ENCODE measurements at places on chromosomes 7 and 10.

- no peak for DNase-seq
These were observed 14.9 kb upstream of the ADGRA1 start for GRCh38 chr10:133072720-133073390.

DNA sequence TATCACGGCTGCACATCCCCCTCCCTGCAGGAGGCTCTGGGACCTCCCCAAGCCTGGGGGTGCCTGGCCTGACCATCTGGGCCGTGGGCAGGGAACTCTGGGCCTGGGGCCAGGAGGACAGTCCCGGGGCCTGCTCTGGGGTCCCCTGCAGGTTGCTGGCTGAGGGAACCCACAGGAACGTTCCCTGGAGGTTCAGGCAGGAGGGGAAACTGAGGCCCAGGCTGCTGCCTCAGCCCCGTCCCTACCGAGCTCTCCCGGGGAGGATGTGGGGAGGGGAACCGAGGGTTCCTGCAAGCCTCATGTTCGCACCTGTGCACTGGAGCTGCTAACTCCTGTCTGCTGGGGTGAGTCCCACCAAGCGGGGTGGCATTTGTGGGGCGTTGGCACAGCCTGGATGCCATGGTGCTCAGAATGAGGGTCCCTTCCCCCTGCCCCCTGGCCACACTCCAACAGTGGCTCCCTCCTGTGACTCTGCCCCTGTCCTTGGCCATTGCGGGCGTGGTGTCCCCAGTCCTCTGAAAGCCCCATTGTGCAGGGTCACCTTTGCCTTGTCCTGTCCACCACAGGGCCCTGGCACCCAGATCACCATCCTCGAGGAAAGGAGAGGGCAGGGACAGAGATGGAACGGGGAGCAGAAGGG, 9.4 kb downstream of the ELFN1 start:
- no peak for DNase-seq

GRCh38 chr7:41974870-41975557, 262.0 kb downstream of the GLI3 start:
- DNase-seq: no peak

- no peak for DNase-seq
These were observed 2.5 kb downstream of the JCAD start for GRCh38 chr10:30056767-30057355.

DNA sequence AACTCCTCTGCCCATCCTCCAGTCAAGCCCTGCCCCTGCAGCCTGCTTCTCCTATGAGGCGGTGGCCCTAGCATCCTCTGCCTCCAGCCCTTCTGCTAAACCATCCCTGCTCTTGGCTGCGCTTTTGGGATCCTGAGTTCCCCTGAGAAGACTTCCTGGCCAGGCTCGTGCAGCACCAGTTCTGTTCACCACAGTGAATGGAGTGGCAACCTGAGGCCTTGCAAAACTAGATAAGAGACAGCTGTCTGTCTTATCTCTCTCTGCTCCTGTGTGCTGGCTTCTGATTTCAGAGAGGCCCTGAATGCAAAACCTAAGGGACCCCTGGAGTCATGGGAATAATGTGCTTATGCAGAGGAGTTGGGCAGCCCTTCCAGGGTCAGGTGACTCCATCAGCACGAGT, 119.2 kb downstream of the TMEM178B start:
- DNase-seq: no peak

GRCh38 chr7:68422281-68422680, 1176.0 kb upstream of the AUTS2 start:
- DNase-seq: no peak

- DNase-seq: no peak
These were observed 80.0 kb downstream of the EEPD1 start for GRCh38 chr7:36232971-36233550.

All from AG09319 (cell line).